NCI-H1105 (cell line): ENCODE measurements at places on chromosomes 2 and 18.

DNA sequence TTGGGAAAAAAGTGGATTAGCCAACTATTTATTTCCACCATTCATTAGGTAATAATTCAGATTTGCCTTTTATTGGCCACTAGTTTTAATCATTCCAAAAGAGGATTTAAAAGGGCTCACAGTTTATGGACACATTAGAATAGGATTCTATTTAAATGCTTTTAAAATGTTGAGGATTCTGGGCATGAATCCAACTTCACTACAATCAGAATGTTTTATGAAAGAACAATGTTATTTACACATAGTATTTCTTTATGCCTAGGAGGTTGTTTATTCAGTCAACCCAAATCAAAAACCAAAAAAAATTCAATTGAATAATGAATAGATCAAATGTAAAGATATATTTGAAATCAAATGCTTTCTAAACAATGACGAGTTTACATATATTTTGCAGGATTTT is 232.2 kb downstream of the GULP1 start:
- DNase-seq = peak; percentile 14

DNA sequence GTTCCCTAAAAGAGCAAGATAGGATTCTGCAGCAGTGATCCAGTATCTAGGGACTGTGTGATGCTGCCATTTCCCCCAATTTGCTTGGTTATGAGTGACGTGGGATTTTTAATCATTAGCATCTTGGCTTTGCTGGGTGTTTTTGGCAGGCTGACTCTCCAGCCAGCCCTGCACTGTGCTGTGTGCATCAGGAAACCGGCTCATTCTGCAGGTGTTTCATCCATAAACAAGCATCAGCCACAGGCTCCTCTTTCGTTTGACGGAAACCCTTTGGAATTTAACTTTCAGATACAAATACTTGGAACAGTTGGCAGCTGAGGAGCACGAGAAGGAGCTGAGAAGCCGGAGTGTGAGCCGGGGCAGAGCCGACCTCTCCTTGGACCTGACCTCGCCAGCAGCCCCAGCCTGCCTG is 135.9 kb downstream of the TPGS2 start:
- no peak for DNase-seq

GRCh38 chr2:234218266-234219045 is 168.0 kb downstream of the SPP2 start:
- no peak for DNase-seq

DNA sequence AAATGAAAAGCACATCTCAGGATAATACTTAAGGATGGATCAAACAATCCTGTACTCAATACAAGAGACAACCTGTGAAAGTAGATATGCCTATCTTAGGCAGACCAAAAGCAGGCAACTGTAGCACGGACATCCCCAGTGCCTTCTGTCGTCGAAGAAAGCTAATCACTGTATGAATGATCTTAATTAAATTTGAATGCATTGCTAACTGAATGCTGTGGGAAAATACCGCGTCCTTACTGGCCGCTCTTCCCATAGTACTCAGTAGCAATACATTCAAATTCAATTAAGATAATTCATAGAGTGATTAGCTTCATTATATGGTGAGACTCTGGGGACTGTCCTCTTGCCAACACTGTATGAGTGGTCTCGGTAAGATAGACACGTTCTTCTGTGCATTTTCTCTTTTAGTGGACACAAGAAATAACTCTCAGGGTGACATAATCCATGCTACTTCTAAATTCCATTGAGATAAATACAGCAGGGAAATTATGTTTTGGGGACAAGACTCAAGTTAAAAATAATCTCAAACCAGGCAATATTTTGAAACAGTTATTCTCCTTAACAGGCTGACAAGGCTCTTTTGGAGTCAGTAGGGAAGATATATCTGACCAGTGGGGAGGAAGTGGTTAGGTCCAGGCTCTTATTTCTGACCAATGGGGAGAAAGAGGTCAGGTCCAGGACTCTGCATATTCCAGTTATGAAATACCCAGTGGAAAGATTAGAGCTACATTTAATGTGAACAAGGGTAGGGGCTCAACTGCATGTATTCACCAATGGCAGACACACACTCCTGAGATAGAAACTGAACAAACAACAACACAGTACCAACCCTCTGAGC is 97.3 kb downstream of the DOCK10 start:
- DNase-seq = no peak

- DNase-seq = no peak
Measured at GRCh38 chr2:184920451-184920965, 322.2 kb downstream of the ZNF804A start.

GRCh38 chr2:88171966-88172365 is 1.8 kb downstream of the THNSL2 start:
- DNase-seq = no peak

DNA sequence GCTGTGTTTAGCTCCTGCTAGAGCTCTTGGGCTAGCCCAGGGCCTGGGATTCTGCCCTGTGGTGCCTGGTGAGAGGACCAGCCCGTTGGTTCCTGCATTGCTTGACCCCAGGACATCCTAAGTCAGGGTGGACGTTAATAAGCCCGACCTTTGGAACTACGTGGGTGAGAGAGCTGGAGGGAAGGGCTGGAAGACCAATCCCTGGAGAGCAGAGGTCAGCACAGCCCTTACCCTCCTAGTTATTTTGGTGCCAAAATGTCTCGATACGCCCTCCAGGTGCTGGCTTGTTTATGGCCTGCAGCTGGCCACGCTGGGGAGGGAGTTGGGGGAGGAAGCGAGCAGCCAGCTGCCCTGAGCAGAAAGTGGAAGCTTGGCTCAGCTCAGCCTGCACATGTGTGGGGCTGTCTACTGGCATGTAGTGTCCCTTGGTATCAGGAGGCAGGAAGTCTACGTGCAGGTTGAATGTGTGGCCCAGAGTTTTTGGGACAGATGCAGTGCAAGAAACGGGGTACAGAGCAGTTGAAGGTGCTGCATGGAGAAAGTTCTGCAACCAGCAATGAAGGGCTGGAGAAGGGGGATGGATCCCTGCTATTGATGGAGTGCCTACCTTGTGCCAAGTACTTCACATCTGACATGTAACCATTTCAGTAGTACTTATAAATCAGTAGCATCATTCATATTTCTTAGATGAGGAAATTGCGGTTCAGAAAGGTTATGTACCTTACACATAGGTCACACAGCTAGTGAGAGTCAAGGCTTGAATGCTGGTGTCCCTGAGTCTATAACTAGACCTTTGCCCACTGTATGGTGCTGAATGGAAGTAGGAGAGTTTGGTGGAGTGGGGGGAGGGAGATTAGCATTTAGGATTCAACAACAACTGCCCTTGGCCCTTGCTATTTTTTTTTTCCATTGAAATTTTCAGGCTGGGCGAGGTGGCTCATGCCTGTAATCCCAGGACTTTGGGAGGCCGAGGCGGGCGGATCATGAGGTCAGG is 5.0 kb upstream of the DGKD start:
- DNase-seq = peak; percentile 58

DNA sequence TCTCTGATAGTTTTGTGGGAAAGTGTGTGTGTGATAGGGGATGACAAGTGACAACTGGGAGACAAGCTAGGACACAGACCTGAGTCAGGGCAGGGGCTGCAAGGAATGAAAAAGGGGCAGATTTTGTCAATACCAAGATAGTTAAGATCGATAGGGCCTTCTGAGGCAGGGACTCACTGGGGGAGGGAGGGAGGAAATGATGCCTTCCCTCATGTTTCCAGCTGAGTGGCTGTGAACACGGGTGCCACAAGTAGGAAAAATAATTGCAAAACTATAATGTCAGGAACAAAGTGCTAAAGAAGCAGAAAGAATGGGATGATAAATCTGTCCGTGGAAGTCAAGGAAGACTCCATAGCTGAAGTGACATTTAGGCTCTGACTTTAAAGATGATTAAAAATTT is 24.2 kb downstream of the CDH2 start:
- DNase-seq = no peak

- no peak for DNase-seq
Measured at GRCh38 chr2:86233436-86233835, 34.2 kb downstream of the MRPL35 start.

DNA sequence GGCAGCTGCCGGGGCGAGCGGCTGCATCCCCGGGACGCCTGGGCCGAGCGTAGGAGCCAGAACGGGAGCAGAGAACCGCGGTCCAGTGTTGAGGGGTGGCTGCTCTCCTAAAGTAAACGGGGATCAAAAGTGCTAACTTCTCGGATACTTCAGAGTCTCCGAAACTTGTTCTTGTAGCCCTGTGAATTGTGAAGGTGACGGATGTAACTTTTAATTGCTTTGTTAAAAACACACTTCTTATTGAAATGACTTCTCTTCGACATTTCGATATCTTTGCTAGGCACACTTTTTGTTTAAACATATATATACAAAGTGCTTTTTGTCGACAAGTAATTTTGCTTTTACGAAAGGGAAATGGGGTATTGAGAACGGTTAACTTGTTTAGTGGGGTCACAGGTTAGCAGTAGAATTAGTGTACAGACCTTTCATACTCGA is 540 bp downstream of the ATP9B start:
- no peak for DNase-seq

GRCh38 chr2:209773377-209773776 is 1.7 kb downstream of the UNC80 start:
- peak; percentile 16 for DNase-seq

GRCh38 chr2:7967707-7968405 is 714.0 kb upstream of the ID2 start:
- DNase-seq = no peak

DNA sequence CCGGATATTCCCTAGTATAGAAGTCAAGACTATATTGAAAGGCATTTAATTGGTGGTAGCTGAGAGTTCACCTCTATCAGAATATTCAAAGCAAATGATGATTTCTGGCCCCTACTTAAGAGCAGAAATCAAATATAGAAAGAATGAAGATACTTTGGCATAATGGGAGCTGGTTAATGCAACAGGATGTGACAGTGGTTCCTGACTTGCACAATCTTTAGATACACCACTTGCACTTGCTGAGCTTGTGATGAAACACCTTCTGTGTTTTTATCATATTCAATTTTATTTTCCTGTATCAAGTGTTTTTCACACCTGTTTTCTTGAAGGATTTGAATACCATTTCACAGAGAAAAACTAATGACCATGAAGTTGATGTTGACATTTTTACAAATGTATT is 124.1 kb upstream of the CDH19 start:
- DNase-seq = no peak

DNA sequence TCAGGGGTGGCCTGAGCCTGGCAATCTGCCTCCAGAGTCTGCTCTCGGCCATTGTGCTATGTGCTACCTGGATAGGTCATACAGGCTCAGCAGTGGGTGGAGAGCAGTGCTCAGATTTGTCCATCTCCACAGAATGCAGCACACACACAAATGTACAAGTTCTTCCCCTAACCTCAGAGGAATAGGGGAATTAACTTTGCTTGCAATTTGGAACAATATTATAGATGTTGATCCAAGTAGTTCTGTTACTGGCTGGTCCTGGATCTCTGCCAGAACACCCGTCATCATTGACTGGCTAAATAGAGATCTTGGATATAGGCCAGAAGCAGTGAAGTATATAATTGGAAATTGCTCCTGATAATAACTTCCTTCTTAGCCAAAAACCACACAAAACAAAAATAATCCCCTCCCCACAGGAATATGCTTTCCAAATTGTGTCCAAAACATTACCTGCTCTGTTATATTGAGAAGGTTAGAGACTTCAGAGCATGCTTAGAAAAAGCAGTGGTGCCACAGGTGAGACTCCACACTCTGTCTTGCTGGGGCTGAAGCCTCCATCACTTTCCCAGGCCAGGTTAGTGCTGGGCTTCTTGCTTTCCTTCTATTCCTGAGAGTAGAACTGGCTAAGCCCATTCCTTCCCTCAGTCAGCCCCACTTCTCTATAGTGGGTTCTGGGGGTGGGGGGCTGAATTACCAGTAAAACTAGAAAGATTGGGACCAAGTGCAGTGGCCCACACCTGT is 38.8 kb downstream of the NCAPH start:
- peak; percentile 84 for DNase-seq

- DNase-seq = no peak
Measured at GRCh38 chr2:30230497-30231211, 680 bp upstream of the LBH start.

DNA sequence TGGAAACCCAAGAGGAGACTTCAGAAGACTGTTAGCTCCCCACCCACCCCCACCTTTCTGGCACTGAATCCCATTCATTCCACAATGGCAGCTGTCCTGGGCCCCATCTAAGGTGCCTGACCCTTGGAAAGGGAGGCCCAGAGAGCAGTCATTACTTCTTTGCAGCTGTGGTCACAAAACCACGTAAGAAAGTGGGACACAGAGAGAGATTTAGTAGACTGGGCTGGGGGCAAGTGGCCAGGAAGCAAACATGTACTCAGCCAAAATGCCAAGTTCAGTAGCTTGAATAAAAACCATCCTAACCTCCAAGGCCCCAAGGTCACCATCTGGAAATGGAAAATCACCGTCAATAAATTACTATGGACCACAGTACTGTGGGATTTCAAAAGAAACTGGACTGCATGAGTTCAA is 381.4 kb downstream of the TNS1 start:
- DNase-seq = no peak

DNA sequence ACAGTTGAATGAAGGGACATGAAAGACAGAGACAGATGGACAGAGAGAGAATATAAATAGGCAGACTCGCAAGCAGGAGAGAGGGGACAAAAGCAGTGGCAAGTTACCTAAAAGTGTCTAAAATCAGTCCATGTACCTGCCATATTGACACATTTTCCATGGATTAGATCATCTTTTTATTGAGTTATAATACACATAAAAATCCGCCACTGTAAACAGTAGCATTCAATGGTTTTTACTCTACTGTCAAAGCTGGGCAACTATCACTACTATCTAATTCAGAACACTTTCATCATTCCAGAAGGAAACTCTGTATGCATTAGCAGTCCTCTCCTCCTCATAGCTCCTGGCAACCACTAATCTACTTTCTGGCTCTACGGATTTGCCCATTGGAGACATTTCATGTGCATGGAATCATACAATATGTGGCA is 10.1 kb downstream of the CFAP210 start:
- no peak for DNase-seq

GRCh38 chr2:200509235-200509611 is 645 bp downstream of the KCTD18 start:
- no peak for DNase-seq

GRCh38 chr2:119196301-119197125 is 27.1 kb upstream of the STEAP3 start:
- no peak for DNase-seq

DNA sequence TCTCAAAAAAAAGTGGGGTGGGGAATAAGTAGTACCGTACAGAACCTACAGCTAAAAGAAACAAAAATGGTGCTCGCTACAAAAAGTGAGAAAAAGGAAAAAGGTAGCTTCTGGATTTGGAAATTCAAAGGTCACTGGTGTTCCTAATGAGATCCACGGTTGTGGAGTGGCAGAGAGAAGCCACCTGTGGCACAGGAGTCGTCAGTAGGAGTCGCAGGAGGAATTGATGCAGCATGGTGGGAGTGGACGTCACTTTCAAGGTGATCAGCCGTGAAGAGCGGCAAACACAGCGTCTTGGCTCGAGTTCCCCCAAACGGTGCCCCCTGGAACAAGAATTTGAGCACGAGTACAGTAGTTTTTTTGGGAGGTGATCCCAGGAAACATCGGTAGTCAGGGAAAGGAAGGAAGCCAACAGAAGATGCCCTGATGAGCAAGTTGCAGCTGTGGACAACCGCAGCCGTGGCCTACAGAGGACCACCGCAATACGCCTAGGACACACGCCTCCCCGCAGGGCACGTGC is 1.4 kb upstream of the TTL start:
- DNase-seq = no peak
